Astrocyte of the hippocampus (primary cell): ENCODE measurements at places on chromosomes 1 and 21.

- peak; percentile 4 for DNase-seq
Measured at GRCh38 chr1:30406996-30407864, 316.2 kb downstream of the MATN1 start.

- no peak for DNase-seq
Measured at GRCh38 chr1:6777813-6778212, 7.4 kb upstream of the CAMTA1 start.

DNA sequence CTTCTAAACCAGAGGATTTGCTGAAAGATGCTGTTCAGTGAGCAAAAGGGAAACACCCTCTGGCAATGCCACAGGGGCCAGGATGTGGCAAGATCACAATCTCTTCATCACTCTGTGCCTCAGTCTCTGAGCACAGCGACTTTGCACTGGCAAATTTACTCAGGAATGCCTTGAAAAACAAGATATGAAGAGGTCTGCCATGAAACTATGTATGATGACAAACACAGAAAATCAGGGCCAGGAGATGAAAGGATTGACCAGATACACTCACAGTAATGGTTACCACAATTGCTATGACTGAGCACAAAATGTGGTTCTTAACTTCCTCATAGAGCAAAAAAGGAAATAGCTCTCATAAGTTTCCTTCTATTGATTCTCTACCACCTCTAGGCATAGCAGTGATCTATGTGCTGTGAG is 5.8 kb downstream of the TTC13 start:
- DNase-seq, result peak; percentile 11

GRCh38 chr21:23695443-23695842 is 1911.8 kb downstream of the MRPL39 start:
- DNase-seq, result no peak

DNA sequence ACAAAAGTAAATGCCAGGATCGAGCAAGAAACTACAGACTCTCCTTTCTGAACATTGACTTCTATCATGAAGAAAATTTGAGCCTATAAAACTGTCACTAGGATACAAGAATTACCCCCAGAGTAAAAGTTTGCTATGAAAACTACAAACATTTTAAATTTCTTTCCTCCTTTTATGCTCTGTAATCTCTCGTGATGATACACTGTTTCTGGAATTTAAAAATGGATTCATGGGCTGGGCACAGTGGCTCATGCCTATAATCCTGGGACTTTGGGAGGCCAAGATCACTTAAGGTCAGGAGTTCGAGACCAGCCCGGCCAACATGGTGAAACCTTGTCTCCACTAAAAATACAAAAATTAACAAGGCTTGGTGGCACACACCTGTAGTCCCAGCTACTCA is 181.3 kb downstream of the ZNF281 start:
- no peak for DNase-seq

DNA sequence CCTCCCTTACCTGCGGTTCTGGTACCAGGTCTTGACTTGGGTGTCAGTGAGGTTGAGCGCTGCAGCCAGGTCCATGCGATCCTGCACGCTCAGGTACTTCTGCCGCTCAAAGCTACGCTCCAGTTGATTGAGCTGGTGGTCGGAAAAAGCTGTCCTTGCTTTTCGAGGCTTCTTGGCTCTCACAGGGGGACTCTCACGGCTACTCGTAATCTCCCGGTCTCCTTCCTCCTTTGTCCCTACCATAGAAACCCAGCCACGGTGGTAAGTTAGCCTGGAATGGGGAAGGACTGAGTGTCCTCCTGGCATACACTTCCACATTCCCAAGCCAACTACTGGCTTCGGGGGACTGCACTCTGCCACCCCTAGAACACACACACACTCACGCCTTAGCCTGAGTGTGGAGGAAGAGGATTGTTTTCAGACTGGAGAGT is 2.6 kb downstream of the BARHL2 start:
- no peak for DNase-seq

- peak; percentile 49 for DNase-seq
Measured at GRCh38 chr1:6157528-6158174, 22.5 kb downstream of the CHD5 start.

DNA sequence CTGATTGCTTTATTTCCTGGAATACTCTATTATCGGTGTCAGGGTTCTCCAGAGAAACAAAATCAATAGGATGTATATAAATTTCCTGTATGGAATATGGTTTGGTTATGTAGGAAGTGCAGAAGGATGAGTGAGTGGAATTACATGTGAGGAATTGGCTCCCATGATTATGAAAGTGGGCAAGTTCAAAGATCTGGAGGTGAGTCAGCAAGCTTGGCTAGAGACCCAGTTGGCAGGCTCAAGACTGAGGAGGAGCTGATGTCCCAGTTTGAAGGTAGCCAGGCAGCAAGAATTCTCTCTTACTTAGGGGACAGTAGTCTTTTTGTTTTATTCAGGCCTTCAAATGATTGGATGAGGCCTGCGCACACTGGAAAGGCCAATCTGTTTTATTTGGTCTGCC is 57.5 kb downstream of the MAP3K7CL start:
- peak; percentile 90 for DNase-seq

- no peak for DNase-seq
Measured at GRCh38 chr1:219581344-219581743, 31.6 kb downstream of the ZC3H11B start.

GRCh38 chr1:181485287-181486097 is 2.2 kb downstream of the CACNA1E start:
- DNase-seq, result peak; percentile 57

DNA sequence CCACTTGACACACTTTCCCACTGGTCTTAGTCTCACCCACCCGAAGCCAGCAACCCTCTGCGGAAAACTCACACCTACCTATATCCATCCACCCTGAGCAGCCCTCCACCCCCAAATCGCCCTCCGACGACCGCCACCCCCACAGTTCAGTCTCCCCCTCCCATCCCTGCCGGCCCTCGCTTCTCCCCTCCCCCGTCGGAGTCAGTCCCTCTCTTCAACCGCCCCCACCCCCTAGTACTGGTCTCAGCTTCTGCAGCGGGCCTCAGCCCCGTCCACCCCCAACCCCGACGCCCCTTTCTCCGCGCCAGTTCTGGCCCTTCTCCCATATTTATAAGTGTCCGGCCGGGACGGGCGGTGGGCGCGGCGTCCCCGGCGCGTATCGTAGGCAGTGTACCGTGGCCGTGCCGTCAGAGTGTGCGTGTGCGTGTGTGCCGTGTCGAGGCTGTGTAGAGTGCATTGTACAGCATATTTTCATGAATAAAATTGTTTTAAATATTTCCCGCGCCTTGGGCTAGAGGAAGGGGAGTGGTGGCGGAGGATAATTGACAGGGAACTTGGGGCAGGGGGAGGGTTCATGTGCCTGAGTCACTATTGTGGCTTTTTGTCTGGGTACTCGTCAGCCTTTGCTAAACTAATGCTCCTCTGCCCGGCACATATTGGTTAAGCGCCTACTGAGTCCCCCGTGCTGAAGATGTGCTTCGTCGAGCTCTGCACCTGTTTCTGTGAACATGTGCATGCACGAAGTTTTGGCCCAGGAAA is 22.0 kb downstream of the FOXO6 start:
- peak; percentile 63 for DNase-seq

DNA sequence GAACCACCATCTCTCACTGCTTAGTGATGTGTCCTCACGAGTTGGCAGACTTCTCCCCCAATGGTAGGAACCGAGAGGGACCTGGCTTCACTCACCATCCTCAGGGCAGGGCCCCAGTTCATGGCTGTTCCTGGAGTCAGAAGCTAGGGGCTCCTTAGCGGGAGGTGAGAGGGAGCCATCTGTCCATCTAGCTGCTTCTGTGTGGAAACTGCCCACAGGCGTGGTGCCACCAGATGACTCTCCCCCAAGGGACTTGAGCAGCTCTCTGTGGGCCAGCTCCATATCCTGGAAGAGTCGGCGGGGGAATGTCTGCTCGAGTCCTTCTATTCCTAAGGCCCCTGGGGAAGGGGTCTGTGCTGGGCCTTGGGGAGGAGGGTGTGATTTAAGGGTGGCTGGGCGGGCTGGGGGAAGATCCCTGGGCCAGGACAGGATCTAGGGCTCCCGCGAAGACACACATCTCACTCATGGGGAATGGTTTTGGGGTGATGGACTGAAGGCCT is 16.3 kb downstream of the LRRC71 start:
- no peak for DNase-seq

DNA sequence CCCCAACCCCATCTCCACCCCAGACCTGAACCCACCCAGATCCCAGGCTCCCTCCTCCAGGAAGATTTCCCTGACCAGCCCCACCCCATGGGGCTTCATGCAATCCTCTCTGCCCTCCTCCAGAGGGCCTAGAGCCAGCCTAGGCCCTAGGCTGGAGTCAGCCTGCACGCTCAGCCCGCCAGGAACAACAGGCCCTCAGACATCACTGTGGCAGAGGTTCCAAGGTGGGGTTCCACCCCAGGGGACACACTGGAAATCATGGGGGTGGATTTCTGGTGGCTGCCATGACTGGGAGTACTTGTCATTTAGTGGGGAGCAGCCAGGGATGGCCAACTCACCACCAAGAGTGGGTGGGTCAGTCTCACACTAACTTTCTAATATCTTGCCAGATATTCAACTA is 122.0 kb downstream of the GLIS1 start:
- no peak for DNase-seq

DNA sequence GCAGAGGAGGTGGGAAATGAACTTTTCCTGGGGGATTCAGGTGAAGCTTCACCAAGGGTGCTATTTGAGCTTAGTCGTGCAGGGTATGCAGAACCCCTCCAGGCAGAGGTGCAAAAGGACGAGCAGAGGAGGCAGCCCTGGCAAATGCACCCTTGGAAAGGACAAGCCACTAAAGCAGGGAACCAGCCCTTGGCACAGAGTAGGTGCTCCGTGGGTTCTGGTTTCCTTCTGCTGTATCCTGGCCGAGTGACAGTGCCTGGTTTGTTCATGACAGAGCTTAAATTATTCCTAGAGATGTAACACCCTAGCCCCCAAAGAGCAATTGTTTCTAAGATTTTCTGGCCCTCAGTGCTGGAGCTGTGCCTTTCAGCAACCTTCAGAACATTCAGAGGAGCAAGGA is 73.4 kb upstream of the SYT6 start:
- DNase-seq, result no peak

GRCh38 chr1:112418099-112418892 is 22.3 kb downstream of the CTTNBP2NL start:
- DNase-seq, result no peak

DNA sequence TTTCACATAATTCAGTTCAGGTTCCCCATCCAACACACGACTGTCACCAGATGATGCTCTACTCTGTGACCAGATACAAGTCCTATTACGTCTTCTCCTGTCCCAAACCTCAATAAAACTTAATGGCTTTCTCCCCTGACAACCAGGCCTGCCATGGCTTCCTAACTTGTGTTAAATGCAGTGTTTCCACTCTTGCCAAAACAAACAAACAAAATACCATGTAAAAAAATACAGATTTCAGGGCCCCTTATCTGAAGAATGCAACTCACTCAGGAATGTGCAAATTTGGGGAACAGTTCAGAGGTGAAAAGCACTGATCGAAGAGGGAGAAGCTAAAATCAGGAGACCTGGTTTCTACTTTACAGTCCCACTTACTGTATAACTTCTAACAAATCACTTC is 863 bp upstream of the NUF2 start:
- peak; percentile 4 for DNase-seq

- DNase-seq, result no peak
Measured at GRCh38 chr1:156599811-156600210, 1.5 kb downstream of the GPATCH4 start.

DNA sequence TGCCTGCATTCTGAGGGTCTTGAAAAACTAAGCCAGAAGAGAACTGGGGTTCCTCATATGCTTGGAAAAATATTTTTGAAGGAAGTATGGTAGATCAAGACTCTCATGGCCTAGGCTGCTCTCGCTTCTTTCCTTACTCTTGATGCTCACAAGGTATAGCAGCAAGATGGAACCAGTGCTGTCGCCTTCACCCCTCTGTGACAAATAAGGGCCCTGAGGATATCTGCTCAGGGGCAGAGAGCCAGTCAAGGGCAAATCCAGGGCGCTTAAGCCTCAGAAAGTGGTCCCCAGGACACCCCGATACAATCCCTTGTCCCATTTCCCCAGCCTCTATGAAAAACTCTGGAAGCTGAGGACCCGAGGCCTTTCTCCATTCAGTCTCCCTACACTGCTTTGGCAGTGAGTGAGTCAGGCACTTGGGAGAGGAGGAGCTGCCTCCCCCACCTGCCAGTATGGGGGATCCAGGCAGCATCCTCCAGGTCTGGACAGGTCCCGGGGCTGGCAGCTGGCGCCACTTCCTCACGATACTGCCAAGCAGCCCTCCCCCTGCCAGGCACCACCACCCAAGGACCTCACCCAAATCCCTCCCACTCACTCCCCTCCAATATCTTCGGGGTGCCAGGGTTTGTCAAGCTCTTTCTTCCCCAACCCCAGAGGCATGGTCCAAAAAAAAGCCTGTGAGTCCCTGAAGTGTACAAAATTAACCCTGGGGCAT is 1.3 kb downstream of the IGSF9 start:
- no peak for DNase-seq

GRCh38 chr1:25958465-25958864 is 39.4 kb downstream of the PAFAH2 start:
- DNase-seq, result peak; percentile 74

GRCh38 chr1:30196457-30196856 is 526.9 kb downstream of the MATN1 start:
- no peak for DNase-seq

DNA sequence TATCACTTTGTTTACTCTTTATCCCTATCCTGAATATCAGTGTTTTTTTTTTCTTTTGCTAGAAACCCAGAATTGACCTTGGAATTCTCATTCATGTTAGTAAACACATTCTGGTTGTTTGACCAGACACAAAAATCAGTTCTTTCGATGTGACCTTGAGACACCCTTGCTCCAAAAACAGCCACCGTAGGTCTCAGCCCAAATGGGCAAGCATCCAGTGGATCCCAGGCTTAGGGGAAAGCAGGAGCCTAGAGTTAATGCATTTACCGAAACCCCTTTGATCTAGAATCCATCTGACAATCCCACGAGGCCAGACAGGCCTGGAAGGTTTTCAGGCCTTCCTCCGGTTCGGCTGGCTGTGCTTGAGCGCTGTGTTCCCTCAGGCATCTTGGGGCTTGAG is 47.6 kb downstream of the IRF2BP2 start:
- peak; percentile 39 for DNase-seq

DNA sequence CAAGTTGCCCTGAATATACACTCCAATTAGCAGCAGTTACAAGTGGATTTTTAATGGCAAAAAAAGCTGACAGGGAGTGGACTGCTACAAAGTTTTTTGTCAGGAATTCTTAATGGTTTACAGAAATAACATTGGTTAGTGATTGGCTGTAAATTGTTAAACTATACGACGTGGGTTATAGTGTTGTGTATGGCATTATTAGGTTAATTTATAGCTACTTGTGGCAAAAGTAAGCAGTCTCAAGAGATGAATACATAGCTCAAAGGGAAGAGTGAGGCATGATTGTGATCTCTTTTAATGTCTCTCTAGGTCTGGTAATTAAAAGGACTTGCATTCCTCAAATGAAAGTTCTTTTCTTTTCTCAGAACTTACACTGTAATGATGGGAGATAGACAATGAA is 75.8 kb upstream of the CD1D start:
- DNase-seq, result no peak

GRCh38 chr1:41242342-41243078 is 404 bp upstream of the SCMH1 start:
- no peak for DNase-seq

DNA sequence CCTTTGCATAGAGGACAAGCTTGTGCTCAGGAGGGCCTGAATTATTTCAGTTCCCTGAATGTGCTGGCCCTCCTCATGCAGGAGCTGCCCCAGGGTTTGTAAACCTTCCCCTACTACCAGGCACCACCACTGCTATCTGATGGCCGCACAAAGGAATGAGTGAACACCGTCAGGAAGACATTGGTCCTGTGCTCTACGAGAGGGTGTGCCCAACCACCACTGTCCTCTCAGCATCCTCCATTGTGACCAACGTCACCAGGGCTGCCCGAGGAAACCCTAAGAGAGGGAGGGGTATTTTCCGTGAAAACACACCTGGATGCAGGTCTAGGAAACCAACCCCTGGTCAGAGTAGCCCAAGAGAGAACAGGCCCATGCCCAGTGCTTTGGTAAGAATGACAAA is 657.5 kb downstream of the KIF26B start:
- DNase-seq, result no peak
